Activated T-helper 1 cell treated with anti-CD3 and anti-CD28 coated beads, Interleukin-12 subunit alpha, Interleukin-12 subunit beta, Interleukin-2, Interleukin-4 antibody, amounts not matched to agents 30 ng/mL and 10 ng/mL and 1 ng/mL, durations not matched to agents 14 hours and 24 hours and 36 hours (primary cell): ENCODE measurements at places on chromosomes 5 and 9.

DNA sequence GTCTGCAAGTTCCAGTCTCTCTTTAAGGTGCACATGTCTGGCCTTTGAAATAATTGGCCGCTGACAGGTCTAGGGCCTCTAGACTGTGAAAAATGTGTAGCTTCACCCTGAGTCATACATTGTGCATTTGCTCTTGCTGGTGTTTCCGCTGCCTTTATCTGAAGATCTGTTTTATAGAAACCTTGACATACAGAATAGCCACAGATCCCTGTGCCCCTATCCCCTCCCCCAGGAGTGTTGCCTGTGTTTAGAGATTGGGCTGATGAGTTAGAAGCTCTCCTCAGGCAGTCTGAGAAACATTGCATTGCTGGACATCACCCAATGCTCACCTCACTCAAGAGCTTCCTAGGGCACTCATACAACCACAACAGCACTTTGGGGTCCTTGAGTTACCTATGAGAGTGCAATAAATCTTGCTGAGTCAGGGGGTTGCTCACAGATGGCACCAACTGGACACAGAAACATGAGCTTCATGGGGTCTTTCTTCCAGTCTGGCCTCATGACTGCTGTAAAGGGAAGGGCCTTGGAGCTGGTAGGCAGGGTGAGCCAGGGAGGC, 3.8 kb upstream of the ZNF782 start:
- no peak for DNase-seq

GRCh38 chr5:143183989-143184388, 219.5 kb downstream of the NR3C1 start:
- no peak for DNase-seq

DNA sequence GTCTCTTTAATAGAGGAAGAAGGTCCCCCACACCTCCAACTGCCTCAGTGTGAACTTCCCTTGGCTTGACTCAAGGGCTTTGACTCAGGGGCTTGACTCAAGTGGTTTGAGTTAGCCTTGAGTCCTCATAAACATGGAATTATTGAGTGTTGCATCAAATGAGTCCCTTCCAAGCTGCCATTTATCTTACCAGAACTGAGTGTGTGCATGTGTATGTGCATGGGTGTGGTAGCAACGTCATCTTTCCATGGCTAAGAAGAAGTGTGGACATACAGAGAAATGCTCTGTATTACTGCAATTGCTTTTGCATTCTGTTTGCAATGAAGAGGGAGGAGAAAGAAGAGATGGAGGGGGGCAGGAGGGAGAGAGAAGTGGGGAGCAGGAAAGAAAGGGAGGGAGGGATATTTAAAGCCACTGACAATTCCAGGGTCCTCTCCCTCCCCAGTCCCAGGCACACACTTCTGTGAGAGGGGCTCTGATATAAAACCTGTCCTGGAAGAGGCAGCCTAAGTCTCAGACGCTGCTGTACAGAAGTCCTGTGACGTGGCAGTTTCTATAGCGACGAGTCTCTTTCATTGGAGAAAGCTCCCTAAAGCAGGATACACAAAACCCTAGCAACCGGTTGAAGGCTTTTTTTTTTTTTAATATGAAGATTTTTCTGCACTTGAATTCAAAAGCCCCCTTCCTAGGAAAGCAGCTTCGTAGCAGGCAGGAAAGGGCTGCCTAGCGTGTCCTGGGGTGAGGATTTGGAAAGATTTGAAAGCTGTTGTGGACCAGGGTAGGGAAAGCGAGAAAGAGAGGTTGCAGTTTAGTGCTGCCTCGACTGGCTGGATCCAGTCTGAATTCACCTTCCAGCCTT, 93.3 kb upstream of the MAP1B start:
- no peak for DNase-seq

GRCh38 chr5:150399524-150400211, 13.0 kb downstream of the CD74 start:
- no peak for DNase-seq

DNA sequence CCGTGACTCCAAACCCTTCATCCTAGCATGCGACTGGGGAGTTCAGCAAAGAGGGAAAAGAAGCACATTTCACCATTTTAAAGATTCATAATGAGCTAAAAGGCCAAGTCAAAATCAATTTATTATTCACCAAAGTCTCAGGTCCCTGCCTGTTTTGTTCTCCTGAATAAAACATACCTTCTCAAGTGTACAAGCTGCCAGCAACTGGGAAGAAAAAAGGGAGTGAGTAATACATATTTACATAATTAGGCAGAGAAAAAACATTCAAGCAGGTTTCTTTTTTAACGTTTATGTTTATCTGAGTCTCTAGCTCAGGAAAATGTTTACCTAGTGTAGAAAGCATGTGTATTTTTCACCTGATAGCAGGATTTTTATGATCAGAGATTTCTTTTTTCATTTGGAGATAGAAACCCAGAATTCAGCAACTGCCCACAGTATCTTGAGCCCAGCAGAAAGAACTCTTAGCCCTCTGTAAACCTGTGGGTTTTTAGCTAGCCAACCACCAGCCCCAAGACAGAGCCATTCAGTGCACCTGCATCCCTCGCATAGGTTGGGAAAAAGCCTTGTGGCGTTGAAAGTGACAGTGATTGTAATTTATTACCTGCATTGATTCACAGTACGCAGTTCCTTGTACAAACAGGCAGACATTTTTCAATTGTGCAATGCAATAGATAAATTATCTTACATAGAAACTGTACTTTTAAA, 117.9 kb upstream of the GRIA1 start:
- no peak for DNase-seq

DNA sequence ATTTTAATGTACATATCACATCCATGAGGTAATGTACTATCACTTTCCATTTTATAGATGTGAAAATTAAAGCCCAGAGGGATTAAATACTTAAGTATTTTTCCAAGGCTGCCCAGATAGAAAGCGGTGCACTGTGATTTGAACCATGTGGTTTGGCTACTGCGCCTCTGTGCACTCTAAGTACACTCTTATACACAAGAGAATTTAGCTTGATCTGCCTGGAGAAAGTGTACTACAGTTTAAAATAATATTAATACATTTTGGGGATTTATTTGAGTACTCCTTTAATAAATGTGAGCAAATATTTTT, 360.4 kb upstream of the ACTBL2 start:
- no peak for DNase-seq

GRCh38 chr5:36688722-36689121, 82.3 kb downstream of the SLC1A3 start:
- no peak for DNase-seq

DNA sequence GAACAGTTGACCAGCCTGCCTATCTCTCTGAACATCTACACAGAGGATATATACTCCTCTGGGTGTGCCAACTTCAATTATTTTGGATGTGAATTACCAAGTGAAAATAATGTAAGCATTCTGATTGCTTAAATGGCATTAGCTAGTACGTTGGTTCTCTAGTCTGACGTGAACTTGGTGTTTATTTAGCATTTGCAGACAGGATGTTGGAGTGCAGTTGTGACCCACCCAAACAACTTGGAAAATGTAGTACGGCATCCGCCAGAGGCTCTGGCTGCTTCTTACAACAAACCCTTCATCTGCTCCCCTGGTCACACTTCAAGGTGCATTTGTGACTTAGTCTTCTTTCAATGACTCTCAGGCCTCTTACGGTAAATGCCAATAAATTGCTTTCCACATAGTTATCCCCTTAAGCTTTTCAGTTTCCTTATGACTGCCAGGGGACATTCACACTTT, 616.6 kb downstream of the PDE4D start:
- no peak for DNase-seq

DNA sequence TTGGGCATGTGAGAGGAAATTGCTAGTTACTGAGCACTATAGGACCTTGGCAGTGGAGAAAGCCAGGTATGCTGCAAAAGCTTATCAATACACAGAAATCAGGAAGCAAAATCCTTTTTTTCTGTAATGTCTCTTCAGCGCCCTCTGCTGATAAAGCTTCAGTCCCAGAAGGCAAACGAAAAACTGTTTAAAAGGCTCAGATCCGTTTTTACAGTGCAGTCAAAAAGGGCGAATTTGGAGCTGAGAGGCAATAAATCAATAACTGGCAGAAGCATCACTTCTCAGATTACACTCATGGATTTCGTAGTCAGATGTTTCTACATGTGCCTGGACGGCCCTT, 1.1 kb upstream of the MAN2A1 start:
- DNase-seq = no peak

GRCh38 chr9:14989811-14990210, 79.6 kb upstream of the FREM1 start:
- no peak for DNase-seq

- DNase-seq = no peak
These were observed 27.3 kb downstream of the ANKRD33B start for GRCh38 chr5:10591159-10591558.
